ENCODE measurements at places on chromosomes 7 and 10.

GRCh38 chr10:114499116-114499515 is 94.8 kb upstream of the AFAP1L2 start:
- no peak for DNase-seq

- DNase-seq: no peak
Observed at GRCh38 chr7:28199021-28199510, 18.5 kb upstream of the JAZF1 start.

DNA sequence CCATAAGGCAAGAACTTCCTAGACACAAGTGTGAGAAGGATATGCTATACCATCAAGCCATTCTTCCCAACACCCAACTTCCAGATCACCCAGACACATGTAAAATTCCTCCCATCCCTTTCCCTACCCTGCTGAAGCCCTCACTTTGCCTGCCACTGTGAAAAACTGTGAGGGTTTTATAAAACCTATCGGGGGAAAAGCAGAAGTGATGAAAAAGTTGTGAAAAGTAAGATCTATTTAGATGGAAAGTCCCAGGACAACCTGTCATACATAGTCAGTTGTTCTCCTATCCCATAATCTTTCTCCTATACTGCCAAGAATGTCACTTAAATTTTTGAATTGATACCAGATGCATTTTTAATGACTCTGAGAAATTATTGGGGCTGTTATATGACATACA is 39.0 kb upstream of the PPP3CB start:
- no peak for DNase-seq

DNA sequence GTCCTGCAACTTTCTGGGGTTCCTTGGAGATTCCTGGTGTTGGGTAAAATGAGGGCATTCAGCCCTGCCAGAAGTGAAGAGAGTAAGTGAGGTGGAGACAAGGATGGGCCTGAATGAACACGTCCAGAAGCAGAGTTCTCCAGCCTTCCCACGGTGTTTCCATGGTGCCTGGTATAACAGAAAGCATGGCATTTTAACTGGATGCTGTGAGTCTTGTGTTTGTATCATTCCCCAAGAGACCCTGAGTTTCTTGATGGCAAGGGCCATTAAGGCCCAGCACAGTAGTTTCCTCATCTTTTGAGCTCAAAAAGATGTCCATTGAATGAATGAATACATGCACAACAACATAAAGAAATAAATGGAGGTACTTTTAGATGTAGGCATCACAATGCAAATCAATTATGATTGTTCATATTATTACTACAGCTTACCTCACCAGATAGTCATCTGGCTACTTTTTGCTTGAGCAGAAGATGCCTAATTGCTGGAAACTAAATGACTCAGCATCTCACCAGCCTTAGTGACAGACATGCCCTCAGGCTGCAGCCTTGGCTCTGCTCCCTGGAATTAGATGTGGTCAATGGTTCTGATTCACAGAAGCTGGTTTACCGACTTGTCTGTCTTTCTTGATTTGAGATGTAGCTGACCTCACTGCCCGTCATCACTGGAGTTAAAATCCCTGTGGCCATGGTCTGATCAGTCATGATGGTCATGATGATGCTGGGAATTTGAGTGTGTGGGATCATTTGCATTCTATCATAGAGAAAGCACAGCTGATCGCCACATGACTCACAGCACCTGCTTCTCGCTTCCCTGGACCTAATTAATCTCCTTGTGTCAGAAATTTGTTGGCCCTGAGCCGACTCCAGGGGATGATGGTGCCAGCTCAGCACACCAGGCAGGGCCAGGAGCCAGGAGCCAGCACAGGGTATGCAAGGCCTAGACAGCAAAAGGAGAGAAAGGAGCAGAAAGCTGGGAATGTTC is 83.9 kb downstream of the CXCL12 start:
- peak; percentile 94 for DNase-seq

GRCh38 chr10:5364890-5365338 is at the start of gene UCN3:
TSS of gene UCN3 (plus strand) at chr10:5364966. CDS start at chr10:5373721, 8,755 bp downstream.
- no peak for DNase-seq

DNA sequence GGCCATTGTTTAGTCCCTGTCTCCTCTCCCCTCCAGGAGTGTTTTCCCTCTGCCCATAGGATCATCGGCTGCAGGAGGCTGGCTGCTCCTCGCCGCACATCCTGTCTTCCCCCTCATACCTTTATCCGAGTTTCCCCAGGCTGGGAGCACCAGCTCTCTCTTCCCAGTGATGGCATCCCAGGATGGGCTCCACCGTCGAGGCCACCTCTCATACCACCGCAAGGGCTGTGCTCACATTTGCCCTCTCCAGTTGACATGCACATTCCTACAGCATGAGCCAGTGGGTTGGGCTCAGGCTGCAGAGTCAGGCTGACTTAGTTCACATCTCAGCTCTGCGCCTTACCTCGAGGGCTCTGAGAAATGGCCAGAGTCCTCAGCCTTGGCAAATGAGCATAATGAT is 12.1 kb downstream of the HKDC1 start:
- peak; percentile 82 for DNase-seq

- DNase-seq: no peak
Observed at GRCh38 chr7:123570390-123571182, 13.0 kb upstream of the NDUFA5 start.

DNA sequence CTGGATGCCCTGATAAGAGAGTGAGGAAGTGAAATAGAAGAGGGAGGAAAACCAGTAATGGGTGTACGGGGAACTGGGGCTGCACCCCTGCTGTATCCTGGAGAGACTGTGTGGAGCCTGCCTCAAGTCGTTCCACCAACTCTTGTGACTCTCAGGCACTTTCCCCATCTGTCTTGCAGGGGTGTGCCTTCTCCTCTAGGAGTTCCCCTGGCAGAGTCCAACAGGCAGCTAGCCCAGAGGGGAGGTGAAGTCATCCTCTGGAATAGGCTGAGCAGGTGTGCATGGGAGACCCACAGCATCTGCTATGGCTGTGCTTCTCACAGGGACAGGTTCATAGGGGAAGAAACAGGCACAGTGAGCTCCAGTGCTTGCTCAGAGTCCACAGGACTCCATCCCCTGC is 46.8 kb downstream of the WIPF3 start:
- no peak for DNase-seq
